ENCODE measurements at places on chromosomes 6 and 20. TPM values are rescaled to one million over a fixed set of nuclear protein-coding genes. Genes with fewer than 3 reads are reported as not detected.
A peak's percentile ranks its signal among the peaks of the same experiment; 100 is the strongest.

GRCh38 chr6:26220145-26220970 is 133.1 kb downstream of the HFE start:
- H3K36me3 ChIP-seq, result no peaks in the 10 kb centered on the region
- H3K27ac ChIP-seq, result no peak overlapping the region
- no peak overlapping the region for H3K4me3 ChIP-seq
- no peaks in the 10 kb centered on the region for H3K4me1 ChIP-seq

DNA sequence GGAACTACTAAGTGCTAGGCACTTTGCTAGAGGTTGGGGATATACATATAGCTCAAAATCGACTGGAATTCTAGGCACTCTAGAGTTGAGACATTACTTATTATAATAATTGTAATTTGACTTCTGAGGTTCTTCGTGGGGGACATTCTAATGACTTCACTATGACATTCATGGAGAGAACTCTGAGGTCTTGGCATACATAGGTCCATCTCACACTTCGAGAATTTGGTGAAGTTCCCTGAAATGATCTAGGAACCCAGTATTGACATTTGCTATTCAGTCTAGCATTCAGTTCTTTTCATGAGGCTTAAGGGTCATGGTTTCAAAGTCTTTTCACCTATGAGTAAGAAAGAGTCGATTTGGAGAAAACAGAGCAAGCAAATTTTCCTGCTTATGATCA is 446.6 kb upstream of the JAG1 start:
- H3K27me3 ChIP-seq, result no peaks in the 10 kb centered on the region
- H3K4me3 ChIP-seq, result no peak overlapping the region

GRCh38 chr6:23036406-23036983 is 467.1 kb downstream of the HDGFL1 start:
- no peaks in the 10 kb centered on the region for H3K36me3 ChIP-seq
- DNase-seq, result no peak
- no peak overlapping the region for H3K27ac ChIP-seq
- H3K4me1 ChIP-seq, result no peaks in the 10 kb centered on the region

DNA sequence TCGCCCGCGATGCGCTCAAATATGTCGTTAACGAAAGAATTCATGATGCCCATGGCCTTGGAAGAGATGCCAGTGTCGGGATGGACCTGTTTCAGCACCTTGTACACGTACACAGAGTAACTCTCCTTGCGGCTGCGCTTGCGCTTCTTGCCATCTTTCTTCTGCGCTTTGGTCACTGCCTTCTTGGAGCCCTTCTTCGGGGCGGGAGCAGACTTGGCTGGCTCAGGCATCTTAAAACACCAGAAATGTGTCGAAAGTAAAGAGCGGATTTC is 36.4 kb downstream of the HFE start:
- H3K4me3 ChIP-seq, result peak overlapping the region; percentile 91
- peaks cover 26% of the 10 kb centered on the region for H3K4me1 ChIP-seq
- peaks cover 15% of the 10 kb centered on the region for H3K36me3 ChIP-seq

GRCh38 chr20:9143926-9144325 is 75.0 kb downstream of the PLCB4 start:
- DNase-seq, result no peak
- H3K36me3 ChIP-seq, result no peaks in the 10 kb centered on the region

DNA sequence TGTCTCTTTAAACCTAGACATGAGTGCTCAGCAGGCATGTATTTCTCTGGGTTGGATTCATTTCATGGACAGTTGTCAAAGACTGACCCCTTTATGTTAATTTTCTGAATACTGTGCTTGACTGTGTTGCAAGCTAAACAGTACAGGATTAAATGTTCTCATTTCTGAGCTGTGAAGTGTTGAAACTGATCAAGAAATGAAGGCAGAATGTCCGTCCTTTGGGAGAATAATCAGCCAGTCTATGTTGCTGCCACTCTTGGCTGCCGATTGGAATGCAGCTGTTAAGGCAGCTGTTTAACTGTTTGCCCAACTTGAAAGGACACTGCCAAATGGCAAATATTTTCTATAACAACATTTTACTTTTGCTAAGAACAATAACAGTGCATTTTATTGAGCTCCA is 87.3 kb downstream of the CEP57L1 start:
- H3K27me3 ChIP-seq, result no peaks in the 10 kb centered on the region
- no peaks in the 10 kb centered on the region for H3K36me3 ChIP-seq
- H3K27ac ChIP-seq, result no peak overlapping the region
- H3K4me3 ChIP-seq, result no peak overlapping the region

- H3K27ac ChIP-seq, result no peak overlapping the region
- H3K27me3 ChIP-seq, result no peaks in the 10 kb centered on the region
- H3K36me3 ChIP-seq, result no peaks in the 10 kb centered on the region
- DNase-seq, result no peak
- no peaks in the 10 kb centered on the region for H3K4me1 ChIP-seq
Observed at GRCh38 chr6:151998784-151999183, 191.3 kb downstream of the ESR1 start.

- H3K27ac ChIP-seq, result no peak overlapping the region
- H3K36me3 ChIP-seq, result no peaks in the 10 kb centered on the region
- H3K4me1 ChIP-seq, result no peaks in the 10 kb centered on the region
- no peak for DNase-seq
Observed at GRCh38 chr6:156554160-156554559, 223.0 kb upstream of the ARID1B start.

DNA sequence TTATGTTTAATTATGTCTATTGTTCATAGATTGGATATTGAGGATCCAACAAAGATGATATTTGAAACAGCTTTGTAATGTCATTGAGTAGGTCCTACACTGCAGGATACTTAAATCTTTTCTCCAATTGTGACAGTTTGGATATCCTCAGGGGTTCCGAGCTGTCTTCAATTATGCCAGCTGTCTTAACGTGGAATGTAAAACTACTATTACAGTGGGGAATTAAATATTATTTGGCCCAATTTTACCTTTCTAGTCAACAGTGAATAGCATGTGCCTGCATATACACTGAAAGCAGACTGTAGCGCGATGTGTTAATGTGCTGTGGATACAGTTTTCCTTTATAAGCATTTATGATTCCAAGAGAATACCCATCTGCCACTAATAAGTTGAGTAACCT is 156.9 kb downstream of the GRIK2 start:
- no peaks in the 10 kb centered on the region for H3K4me1 ChIP-seq
- no peaks in the 10 kb centered on the region for H3K27me3 ChIP-seq
- H3K36me3 ChIP-seq, result no peaks in the 10 kb centered on the region
- no peak overlapping the region for H3K4me3 ChIP-seq
- DNase-seq, result no peak

DNA sequence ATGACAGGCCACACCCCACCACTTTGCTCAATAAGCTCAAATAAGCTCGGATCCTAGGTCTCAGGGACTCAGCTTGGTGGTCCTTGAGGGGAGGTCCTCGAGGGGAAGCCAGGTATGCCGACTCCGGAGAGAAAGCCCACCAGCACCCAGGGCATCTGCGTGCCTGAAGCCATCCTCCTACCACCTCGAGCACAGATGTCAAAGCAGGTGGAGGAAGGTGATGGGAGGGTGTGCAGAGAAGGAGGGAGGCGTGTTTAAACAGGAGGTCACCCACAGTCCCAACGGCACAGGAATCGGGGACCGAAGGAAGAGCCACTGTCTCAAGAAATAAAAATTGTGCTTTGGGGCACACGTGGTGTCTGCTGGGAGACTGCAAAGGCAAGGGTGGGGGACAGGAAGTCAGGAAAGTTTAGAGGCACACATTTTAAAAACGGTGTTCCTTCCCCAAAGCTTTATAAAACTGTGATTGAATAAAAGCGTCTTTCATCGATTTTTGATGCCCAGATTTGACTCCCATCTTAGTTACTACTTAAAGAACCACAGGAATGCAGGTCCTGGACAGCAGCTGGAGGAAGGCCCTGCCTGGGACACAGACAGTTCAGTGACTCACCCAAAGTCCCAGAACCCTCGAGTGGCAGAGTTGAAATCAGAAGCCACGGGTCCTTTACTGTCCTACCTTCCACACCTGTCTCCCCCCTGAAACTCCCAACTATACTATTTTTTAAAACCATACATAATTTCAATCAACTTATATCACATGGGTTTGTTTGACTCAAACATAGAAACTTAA is 221.0 kb upstream of the PDE10A start:
- no peak for DNase-seq
- H3K4me3 ChIP-seq, result no peak overlapping the region
- no peaks in the 10 kb centered on the region for H3K36me3 ChIP-seq
- no peaks in the 10 kb centered on the region for H3K27me3 ChIP-seq

DNA sequence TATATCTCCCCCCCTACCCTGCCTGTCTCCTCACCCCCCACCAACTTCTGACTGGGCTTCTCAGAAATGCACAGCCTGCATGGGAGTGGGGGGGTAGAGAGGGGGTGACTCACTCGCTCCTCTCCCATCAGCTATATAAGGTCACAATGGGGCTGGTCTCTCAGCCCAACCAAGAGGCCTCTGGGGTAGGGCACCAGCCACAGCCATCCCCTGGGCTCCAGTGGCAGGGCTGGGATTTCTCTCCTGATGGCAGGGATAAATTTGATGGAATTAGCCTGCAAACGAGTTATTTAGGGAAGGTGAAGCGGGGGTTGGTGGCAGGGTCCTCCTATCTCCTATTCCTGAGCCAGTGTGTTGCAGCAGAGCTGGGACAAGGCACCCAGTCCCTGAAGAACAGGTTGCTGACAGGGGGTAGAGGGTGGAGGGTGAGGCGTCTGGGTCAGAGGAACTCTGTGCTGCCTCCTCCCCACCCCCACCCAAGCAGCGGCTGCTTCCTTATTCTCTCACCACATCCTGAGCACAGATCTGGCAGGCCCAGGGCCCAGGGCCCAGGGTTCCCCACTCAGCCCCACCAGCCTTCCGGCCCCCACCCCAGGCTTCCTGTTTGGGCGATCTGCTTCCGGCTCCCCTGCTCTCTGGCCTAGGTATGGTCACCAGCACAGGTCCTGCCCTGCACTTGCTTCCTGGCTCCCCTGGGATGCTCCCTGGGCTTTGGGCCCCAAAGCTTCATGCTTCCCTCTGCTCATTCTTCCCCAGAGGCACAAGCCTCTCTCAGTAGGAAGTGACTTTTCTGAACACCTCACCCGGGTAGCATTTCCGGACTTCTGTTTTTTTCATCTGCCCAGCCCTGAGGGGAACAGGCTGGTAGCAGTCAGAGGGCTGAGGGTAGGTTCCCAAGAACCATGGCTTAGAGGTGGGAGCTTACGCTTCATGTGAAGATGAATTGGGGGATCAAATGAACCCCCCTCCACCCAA is 4.0 kb downstream of the PPP1R18 start:
- peak overlapping the region; percentile 70 for H3K4me3 ChIP-seq
- peaks cover 4% of the 10 kb centered on the region for H3K4me1 ChIP-seq
- H3K36me3 ChIP-seq, result peaks cover 3% of the 10 kb centered on the region
- peak; percentile 81 for DNase-seq

- H3K4me1 ChIP-seq, result no peaks in the 10 kb centered on the region
- no peaks in the 10 kb centered on the region for H3K36me3 ChIP-seq
- no peak overlapping the region for H3K27ac ChIP-seq
- no peak for DNase-seq
- H3K4me3 ChIP-seq, result no peak overlapping the region
Observed at GRCh38 chr6:34032856-34033255, 113.0 kb downstream of the GRM4 start.

DNA sequence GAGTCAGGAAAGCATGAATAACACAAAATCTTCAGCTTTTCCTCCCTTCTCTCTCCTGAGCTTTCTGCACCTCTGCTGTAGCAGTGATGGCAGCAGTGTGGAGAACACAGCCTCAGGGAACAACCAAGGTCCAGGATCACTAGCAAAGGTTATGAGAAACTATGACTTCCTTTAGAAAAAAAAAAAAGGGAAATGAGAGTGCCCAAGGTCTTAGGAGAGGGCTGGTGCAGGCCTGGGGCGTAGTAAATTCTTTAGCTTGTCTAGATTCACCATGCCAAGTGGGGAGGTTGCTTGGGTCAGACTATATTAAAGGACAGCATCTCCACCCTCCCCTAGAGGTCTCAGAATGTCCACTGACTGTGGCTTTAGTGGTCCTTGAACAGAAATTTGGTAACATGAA is 40.4 kb upstream of the POLR1H start:
- H3K4me1 ChIP-seq, result no peaks in the 10 kb centered on the region
- no peaks in the 10 kb centered on the region for H3K36me3 ChIP-seq
- H3K27me3 ChIP-seq, result no peaks in the 10 kb centered on the region
- no peak overlapping the region for H3K27ac ChIP-seq
- no peak overlapping the region for H3K4me3 ChIP-seq

DNA sequence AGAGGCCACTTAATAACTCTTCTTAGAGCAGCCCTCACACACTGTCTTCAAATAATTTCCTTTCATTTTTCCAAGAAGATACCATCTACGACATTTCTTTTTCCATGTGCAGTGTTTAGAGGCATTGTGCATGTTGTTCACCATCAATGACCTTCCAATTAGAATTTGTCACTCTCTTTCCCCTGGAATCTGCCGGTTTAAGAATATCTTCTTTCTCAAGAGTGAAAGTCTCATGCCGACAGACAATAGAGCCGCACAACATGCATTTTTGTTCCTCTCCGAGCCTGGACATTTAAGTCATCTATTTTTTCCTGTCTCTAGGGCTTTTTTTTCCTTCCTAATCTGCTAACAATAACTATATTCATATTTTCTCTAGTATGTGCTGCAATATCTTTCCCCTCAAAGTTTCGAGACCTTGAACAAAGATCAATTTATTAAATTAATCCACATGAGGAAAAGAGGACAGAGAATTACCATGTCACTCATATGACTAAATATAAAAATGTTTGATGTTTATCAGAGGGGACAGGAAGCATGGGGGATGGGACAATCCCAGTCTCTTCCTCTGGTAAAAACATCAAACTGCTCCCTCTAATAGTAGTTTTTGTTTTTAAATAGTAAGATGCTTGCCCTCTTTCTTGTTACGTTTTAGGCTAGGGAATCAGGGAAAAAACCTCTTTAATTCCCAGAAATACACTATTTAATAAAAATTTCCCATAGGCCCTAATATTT is 893.4 kb downstream of the C6orf118 start:
- DNase-seq, result no peak
- H3K4me3 ChIP-seq, result no peak overlapping the region
- no peak overlapping the region for H3K27ac ChIP-seq
- H3K4me1 ChIP-seq, result no peaks in the 10 kb centered on the region
- no peaks in the 10 kb centered on the region for H3K27me3 ChIP-seq
- no peaks in the 10 kb centered on the region for H3K36me3 ChIP-seq

GRCh38 chr6:56766806-56767178 is 124.1 kb upstream of the DST start:
- H3K36me3 ChIP-seq, result no peaks in the 10 kb centered on the region
- no peak for DNase-seq
- H3K27me3 ChIP-seq, result no peaks in the 10 kb centered on the region
- H3K4me3 ChIP-seq, result no peak overlapping the region
- H3K27ac ChIP-seq, result no peak overlapping the region

GRCh38 chr6:111940801-111941200 is 67.5 kb upstream of the FYN start:
- no peaks in the 10 kb centered on the region for H3K36me3 ChIP-seq
- no peaks in the 10 kb centered on the region for H3K27me3 ChIP-seq
- DNase-seq, result no peak
- no peak overlapping the region for H3K27ac ChIP-seq
- H3K4me1 ChIP-seq, result no peaks in the 10 kb centered on the region
- H3K4me3 ChIP-seq, result no peak overlapping the region

- no peaks in the 10 kb centered on the region for H3K27me3 ChIP-seq
- peak; percentile 89 for DNase-seq
- no peaks in the 10 kb centered on the region for H3K36me3 ChIP-seq
- no peak overlapping the region for H3K27ac ChIP-seq
Observed at GRCh38 chr20:57388953-57389694, 2.1 kb upstream of the RBM38 start.

HNF4A gene
- 213 TPM for total RNA-seq

GABRR1 gene
- total RNA-seq, result not detected

TMEM244 gene
- total RNA-seq, result not detected

PHACTR2 gene
- total RNA-seq, result 62.7 TPM

CFB gene
- 1,939 TPM for total RNA-seq

IL20RA gene
- 0.26 TPM for total RNA-seq

HLA-DOA gene
- total RNA-seq, result 1.2 TPM

AK9 gene
- 1.7 TPM for total RNA-seq

TXNDC5 gene
- total RNA-seq, result 87.9 TPM

RPL10A gene
- 394 TPM for total RNA-seq

CRIP3 gene
- 4.7 TPM for total RNA-seq

Data from right lobe of liver (tissue), 6 donors.